ENCODE measurements at places on chromosomes 16 and 17.

DNA sequence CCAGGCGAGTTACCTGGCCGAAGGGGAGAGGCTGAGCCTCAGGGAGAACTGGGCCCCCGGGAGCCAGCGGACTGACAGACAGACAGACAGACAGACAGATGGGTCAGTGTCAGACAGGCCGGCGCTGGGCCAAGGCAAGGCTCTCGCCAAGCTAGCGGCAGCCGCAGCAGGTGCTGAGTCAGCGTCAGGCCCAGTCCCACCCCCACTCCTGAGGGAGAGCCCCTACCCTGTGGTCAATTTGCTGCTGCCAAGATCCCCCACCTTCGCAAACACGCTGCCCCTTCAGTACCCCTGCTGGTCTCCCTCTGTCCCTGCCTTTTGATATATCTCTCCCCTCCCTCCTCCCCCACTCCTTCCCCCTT, 1.5 kb downstream of the FGF11 start:
- DNase-seq: peak; percentile 88

DNA sequence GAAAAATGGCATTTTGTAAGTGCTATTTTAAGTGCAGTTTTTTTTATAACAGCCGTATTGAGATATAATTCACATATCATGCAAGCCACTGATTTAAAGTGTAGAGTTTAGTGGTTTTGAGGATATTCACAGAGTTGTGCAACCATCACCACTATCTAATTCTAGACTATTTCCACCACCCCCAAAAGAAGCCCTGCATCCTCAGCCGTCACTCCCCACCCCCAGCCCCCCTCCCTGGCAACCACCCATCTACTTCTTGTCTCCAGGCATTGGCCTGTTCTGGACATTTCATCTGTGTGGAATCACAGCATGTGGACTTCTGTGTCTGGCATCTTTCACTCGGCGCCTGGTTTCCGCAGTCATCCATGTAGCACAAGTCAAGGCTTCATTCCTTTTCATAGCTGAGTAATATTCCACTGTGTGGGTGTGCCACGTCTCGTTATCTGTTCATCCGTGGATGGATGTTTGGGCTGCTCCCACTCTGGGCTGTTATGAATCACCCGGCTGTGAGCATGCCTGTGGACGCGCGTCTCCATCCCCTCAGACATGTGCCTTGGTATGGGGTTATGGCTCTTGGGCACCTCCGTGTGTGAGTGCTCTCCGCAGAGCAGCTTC, 138.4 kb upstream of the CIBAR2 start:
- DNase-seq: no peak

DNA sequence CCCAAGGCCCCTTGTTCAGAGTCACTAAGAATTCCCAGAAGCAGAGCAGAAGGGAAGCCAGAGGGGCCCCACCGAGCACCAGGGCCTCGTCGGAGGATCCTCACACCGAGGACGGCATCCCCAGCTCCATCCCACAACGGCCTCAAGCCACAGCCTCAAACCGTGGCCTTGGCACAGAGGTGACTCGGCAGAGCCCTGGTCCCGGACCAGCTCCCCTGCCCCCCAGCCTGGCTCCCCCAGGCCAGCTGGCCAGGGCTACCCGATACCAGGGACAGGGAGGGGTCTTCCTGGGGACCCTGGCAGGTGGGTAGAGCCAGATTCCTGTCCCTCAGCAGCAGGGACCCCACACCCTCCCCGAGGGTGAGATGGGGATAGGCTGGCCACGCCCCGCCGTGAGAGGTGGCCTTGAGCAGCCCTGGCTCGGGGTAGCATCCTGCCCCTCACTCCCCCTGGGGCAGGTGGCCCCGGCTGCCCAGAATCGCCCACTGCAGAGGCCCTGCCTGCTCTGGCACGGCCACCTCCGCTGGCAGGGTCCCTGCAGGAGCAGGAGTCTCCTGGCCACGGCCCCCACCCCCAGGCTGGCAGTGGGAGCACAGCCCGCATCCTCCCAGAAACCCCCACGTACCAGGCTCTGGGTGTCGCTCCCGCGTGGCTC, 5.6 kb upstream of the PVALEF start:
- DNase-seq: no peak

DNA sequence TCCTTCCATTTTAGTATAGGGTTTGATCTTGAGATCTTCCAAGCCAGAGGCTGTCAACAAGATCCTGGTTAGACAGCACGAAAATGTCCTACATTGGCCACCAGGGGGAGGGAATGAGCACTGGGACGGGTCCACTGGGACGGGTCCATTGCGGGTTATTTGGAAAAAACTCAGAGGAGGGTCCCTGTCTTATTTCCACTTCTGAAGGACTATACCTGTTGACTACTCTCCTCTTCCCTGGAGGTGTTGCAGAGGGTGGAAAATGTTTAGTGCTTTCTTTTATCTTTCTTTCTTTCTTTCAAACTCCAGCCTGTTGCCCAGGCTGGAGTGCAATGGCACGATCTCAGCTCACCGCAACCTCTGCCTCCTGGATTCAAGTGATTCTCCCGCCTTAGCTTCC, 2.5 kb downstream of the TTLL6 start:
- peak; percentile 42 for DNase-seq

GRCh38 chr16:48503336-48503735, 106.6 kb downstream of the N4BP1 start:
- DNase-seq: no peak

GRCh38 chr17:50181591-50182560, 16.1 kb downstream of the SGCA start:
- peak; percentile 7 for DNase-seq

GRCh38 chr16:12773221-12773620, 30.5 kb downstream of the CPPED1 start:
- DNase-seq: no peak

DNA sequence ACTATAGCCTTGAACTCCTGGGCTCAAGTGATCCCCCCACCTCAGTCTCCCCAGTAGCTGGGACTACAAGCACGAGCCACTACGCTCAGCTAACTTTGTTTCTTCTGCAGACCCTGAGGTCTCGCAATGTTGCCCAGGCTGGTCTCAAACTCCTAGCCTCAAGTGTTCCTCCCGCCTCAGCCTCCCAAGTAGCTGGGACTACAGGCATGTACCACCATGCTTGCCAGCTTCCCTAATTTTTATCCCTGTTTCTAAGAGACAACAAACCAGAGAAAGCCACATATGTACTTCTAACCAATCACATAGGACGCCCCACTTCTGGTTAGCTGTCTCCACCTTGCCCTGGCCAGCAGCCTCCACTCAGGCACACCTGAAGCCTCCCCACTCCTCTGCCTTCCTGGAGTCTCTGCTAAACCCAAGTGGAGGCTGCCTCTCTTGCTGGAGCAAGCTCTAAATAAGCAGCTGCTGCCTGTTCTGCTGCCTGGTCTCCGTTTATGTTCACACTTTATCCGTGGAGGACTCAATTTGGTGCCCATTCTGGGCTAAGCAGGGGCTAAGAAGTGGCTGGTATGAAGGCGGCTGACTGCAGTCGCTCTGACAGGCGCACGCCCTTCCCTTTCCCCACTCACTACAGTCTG, 24.7 kb downstream of the NSMCE1 start:
- DNase-seq: no peak

DNA sequence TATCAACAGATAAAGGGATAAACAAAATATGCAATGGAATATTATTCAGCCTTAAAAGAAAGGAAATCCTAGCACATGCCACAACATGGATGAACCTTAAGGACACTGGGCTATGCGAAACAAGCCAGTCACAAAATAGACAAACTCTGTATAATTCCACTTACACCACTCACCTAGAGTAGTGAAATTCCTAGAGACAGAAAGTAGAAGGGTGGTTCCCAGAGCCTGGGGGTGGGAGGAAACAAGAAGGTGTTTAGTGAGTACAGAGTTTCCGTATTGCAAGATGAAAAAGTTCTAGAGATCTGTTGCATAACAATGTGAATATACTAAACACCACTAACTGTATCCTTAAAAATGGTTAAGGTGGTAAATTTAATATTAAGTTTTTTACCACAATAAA, 10.0 kb downstream of the SPOP start:
- no peak for DNase-seq

- no peak for DNase-seq
These were observed 206.5 kb downstream of the RBFOX3 start for GRCh38 chr17:79404136-79404911.

- DNase-seq: no peak
These were observed 360.3 kb upstream of the TNRC6C start for GRCh38 chr17:77598241-77598620.

- DNase-seq: peak; percentile 69
These were observed 392.9 kb upstream of the EEF2KMT start for GRCh38 chr16:5490499-5490898.

DNA sequence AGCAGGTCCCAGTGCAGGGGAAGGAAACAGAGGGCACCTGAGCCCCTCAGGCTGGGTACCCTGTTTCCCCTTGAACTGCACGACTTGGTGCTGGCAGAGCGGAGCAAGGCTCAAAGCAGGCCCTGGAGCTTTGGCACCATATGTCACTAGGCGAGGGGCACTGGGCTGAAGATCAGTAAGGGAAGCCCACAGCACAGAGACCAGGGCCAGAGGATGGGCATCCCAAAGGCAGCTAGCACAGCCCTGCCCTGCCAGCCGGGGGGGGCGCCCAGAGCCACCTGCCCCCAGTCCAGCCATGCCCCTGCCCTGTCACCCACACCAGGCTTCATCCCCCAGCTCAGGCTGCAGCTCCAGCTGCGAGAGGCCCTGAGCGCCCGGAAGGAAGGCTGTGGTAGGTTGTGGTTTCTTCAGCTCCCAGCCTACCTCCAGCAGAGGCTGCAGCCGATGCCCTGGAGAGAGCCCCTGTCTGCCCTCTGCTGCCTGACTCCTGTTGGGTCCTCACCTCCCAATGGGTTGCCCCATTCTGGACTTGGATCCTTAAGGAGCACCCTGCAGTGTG, 10.9 kb downstream of the NHERF1 start:
- DNase-seq: no peak

DNA sequence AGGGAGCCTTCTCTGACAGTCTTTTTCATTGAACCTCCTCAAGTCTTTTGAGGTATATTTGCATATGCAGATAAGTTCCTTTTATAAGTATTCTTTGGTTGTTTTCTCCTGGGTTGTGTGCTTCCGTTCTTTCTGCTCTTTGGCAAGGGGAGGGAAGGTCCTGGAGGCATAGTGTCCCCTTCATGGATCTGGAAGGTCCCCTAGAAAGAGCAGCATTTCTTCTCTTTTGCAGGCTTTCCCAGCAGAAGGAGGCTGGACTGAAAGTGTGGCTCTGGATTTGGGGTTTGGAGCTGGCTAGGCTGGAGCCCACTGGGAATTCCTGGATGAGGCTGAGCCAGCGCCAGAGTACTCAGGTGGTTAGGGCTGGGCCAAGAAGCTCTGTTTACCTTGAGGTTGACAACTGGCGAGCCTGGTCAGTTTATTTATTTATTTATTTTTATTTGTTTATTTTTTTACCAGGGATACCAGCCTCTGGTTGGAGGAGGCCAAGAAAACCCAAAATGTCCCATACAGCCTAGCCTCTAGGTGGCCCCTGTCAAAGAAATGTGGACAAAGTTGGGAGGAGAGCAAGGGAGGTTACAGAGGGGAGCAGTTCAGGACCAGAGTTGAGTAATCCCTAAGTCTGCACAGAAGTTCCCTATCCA, 5.4 kb upstream of the TOP2A start:
- DNase-seq: no peak

DNA sequence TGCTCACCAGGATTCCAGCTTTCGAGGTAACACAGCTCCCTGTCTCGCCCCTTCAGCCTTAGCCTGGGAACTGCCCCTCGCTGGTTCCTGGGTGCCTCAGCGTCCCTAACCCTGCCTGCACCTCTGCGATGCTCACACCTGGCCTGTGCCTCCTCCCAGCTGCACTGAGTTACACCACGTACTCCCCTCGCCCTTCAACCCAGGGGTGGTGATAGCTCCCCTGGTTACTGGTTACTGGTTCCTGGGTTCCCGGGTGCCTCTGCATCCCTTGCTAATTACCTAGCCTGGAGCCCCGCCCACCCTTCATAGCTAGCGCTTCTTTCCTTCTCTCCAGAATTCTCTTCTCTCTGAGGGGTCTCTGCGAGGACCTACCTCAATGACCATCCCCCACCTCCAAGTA, 65.3 kb upstream of the PLCG2 start:
- no peak for DNase-seq

GRCh38 chr16:56262551-56263245, 71.4 kb downstream of the GNAO1 start:
- no peak for DNase-seq

DNA sequence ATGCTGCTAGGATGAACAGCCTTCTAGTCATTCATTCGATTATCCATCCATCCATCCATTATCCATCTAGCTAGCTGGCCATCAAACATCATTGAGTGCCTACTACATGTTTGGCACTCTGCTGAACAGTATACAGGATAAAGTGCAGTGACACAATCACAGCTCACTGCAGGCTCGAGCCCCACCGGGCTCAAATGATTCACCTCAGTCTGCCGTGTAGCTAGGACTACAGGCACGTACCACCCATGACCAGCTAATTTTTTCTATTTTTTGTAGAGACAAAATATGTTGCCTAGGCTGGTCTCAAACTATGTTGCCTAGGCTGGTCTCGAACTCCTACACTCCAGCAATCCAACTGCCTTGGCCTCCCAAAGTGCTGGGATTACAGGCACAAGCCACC, 50.0 kb downstream of the SSH2 start:
- no peak for DNase-seq

- DNase-seq: peak; percentile 43
These were observed 55.2 kb downstream of the RAI1 start for GRCh38 chr17:17736205-17737183.

- no peak for DNase-seq
These were observed 92.7 kb upstream of the CDH5 start for GRCh38 chr16:66273644-66274334.

DNA sequence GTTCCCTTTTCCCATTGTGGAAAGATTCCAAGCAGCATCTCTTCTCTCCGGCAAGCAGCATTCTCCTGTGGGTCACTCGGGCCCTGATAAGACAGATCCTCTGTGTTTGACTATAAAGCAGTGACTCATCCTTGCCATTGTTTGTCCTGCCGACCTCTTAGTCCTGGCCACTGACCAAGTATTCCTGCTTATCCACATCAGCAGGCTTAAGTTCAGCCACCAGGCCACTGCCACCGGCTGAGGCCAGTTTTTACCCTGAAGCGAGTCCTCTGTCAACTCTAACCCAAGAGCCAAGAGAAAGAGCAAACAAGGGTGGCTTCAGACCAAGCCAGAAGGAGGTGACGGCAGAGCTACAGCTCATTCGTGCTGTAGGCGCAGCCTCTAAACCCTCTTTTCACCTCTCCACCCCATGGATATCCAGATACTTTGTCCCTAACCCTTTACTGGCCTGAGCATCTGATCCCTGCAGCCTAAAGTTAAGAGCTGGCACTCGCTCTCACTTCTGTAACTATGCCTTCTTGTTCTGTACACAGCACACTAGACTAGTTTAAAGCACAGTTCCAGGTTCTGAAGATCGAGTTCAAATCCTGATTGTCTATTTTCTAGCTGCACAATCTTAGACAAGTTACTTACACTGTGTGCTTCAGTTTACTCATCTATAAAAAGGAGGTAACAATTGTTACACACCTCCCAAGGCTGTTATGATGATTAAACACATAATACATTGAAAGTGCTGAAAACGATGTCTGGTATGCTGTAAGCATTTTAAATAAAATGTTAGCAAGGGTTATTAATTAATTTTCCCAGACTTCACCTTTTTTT, 31.0 kb downstream of the SOX9 start:
- peak; percentile 80 for DNase-seq

DNA sequence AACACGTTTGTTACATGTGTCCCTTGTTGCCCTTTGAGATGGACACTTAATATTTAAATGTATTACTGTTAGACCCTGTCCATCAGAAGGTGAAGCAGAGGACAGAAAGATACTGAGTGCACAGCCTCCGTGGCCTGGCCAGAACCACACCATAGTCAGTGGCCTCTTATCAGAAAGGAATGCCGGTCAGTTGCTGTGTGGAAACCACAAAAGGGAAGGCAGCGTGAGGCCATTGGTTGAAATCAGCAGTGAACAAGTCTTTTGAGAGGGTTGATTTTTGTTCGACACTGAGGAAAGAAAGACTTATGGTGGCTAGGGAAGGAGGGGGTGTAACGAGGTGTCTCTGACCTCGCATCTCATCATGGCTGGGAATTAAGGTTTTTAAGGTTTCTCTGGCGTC, 85.4 kb upstream of the CLEC18A start:
- DNase-seq: no peak
